NCI-H526 treated with DMSO at 0.1 percent for 48 hours (cell line): ENCODE measurements at places on chromosomes 3 and 15.

DNA sequence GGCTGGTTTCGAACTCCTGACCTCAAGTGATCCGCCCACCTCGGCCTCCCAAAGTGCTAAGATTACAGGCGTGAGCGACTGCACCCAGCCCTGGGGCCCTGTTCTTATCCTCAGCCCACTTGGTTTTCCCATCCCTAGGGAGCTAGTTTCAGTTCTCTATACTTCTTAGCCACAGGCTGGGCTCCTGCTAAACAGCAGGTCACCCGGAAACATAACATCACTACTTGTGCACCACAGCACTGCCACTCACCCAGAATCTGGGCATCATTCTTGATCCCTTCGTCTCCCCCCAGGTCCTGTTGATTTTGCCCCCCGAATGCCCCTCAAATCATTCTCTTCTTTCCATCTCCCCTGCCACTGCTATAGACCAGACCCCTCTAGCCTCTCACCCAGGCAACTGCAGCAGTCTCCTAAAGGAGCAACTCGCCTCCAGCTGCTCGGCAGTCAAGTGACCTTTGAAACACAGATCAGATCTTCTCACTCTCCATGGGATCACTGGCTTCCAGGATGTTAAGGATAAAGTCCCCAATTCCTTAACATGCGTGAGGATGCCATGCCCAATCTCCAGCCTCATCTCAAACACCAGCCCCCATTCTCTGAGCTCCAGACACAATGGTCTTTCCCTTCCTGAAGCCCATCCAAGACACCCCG, 5.6 kb upstream of the AP3S2 start:
- no peak for DNase-seq

- no peak for DNase-seq
Observed at GRCh38 chr15:41792000-41792637, 17.8 kb downstream of the MAPKBP1 start.

GRCh38 chr15:29039466-29040369, 153.9 kb downstream of the APBA2 start:
- DNase-seq = no peak

DNA sequence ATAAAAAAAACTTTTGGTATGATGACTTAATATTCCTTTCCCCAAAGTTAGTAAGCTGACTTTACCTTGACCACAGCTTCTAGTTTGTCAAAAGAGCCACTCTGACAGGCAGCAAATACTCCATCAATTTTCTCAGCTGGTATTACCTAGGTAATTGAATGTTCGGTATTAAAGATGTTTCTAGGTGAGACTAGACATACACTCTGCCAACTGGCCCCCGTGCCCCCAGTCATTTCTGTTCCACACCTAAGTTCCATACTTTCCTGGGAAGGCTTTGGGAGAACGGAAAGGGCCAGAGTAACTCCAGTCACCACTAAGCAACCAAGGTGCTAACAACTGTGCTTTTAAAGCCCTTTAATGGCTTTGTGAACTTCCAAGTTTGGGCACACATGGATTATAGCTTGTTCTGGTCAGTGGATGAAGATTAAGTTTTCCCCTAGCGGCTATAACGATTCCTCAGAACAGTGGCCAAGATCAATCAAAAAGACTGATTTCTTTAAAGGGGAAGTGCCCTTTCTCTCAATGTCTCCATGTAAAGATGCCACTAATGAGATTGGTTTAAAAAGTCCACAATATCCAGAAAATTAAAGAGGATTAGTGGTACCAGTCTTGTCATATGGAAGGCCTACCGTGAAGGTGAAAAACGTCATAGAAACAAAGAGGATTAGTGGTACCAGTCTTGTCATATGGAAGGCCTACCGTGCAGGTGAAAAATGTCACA, 7.0 kb downstream of the EIF4A2 start:
- DNase-seq = no peak

DNA sequence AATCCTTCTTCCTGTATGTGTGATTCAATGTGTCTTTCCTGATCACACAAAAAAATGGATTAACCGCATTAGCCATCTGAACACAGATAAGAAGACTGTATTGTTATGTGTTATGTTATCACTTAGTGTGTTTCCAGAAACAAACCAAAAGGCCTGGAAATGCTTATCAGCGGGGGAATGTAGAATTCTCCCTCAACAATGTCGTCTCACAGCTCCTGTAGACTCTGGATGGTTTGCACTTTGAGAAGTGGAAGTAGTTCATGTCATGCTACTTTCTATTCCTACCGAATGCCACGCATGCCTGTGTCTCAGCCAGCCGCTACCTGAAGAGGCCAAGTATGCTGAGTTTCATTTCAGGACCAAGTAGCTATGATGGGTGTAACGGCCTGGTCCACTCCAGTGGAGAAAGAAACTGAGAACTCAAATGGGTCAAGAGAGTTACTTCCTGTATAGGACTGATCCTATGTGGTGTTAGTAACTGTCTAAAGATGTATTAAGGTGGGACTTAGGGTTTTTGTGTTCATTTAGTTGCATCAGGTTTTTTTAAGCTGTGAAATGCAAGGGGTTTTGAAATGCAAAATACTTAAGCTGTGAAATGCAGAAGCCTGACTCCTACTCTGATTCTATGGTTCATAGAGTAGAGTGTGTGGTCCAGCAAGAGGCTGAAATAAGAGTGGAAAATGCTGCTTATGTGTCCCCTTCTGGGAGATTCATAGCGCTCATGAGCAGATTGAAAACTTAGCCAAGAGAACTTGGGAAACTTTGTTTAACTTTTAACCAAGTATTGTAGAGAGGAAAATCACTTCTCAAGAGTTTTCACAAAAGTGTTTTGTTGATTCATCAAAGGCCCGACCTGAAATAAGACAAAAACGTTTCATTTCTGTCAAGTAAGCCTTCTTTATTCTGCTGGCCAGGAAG, 118.5 kb upstream of the LMOD3 start:
- DNase-seq = no peak

DNA sequence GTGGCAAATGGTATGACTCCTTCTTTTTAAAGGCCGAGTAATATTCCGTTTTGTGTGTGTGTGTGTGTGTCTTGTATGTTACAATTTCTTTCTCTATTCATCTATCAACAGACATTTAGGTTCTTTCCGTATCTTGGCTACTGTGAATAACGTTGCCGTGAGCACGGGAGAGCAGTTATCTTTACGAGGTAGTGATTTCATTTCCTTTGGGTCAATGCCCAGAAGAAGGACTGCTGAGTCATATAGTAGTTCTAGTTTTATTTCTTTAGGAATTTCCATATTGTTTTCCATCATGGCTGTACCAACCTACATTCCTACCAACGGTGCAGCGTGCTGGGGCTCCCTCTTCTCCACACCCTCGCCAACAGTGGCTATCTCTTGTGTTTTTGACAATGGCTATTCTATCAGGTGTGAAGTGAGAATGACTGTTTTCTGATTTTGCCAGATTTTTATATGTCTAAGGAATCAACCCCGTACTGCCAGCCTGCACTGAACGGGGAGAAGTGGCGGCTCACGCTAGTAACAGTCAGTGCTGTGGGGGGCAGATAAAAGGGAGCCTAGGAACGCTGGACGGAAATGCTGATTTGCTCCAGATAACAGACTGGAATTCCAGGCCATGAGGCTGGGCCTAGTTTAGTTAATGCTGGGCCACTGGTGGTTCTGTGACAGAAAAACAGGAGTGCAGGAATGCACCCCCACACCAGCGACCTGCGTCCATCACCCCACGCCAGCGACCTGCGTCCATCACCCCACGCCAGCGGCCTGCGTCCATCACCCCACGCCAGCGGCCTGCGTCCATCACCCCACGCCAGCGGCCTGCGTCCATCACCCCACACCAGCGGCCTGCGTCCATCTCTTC, 168.1 kb downstream of the XXYLT1 start:
- no peak for DNase-seq

GRCh38 chr15:53910236-53910849, 67.9 kb upstream of the UNC13C start:
- no peak for DNase-seq

DNA sequence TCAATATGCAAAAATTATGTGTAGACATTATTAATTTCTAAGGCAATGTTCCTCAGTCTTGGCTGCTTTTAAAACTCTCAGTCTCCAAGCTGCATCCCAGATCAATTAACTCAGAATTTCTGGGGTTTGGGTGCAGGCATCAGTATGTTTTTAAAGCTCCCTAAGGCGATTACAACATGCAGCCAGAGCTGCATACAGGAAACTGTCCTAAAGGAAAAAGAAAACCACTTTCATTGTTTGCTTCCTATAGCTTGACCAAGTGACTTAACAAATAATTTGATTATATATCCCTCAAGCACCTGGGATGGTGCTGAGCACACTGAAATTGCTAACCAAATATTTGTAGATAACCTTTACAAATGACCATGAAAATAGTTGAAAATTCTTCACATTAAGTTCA, 194.7 kb downstream of the DTWD1 start:
- DNase-seq = no peak

GRCh38 chr3:41277790-41278465, 78.6 kb downstream of the CTNNB1 start:
- DNase-seq = no peak

DNA sequence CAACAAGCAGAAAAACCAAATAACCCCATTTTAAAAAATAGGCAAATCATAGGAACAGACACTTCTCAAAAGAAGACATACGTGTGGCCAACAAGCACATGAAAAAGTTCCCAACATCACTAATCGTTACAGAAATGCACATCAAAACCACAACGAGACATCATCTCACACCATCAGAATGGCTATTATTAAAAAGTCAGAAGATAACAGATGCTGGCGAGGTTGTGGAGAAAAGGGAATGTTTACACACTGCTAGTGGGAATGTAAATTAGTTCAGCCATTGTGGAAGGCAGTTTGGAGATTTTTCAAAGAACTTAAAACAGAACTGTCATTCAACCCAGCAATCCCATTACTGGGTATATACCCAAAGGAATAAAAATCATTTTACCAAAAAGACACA, 60.7 kb downstream of the ABI3BP start:
- DNase-seq = no peak

DNA sequence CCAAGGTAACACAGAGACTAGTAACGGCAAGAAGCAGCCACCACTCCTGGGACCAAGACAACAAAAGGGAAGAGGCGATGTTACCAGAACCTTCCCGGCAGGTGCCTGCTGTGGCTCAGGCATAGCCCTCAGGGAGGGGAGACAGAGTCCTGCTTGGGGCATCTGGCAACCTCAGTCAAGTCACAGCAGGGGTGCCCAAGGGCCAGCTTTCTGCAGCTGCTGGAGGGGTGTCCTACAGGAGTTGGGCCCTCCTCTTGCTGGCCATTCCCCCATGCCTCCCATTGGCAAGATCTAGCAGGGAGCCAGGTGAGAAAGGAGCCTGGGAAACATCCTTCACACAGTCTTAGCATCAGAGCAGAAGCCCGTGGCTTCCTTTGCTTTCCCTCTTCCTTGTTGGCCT, 197.3 kb upstream of the IL12A start:
- no peak for DNase-seq

DNA sequence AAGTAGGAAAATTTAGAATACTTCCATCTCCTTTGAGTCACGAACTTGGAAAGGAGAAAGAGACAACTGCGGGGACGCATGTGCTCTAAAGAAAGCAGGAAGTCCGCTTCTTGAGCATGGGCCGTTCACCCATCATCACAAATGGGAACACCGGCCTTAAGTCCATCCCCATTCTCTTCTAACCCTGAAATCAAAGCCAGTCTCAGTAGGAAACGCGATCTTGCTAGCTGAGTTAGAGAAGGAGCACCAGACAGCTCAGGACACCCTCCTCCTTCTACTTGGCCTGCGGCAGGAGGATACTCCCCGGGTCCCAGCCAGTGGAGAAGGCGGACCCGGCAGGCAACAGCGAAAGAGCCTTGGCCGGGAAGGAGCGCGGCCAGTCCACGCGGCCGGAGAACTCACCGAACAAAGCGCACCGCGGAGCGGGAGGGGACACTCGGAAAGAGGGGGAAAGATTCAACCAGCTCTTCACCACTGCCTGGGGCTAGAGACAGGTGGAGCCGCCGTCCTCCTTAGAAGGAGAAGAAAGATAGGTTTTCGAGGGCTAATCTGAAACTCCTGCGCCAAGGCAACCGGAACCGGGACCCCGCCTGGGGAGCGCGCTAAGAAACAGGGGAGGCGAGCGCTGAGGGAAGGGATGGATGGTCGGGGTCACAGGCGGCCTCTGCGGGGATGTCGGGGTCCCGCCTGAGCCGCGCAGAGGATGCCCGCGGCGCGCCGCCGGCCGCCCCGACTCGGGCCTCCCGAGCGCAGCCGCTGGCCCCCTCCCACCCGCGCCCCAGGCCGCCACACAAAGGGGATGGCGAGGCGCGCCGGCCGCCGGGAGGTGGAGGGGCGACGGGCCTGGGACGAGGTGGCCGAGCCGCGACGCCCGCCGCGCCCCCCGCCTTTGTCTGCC, 818 bp downstream of the SLC4A7 start:
- peak; percentile 36 for DNase-seq

- DNase-seq = no peak
Observed at GRCh38 chr3:7874116-7874515, 627.5 kb upstream of the LMCD1 start.

DNA sequence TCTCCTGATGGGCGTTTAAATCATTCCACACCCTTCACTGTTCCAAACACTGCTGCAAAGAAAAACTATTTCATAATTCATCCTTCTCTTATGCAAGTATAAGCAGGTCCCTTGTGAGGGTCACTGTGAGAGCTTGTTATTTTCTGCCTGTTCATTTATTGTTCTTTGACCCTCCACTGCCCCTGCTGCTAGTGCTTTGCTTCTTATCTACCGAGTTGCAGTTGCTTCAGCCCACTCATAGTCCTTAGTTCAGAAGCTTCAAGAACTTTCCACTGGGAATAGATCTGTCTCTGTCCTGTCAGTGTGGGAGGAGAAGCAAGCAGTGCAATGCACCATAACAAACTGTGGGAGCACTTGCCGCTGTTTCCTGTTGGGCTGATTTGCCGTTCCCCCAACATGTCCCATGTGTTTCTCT, 39.8 kb downstream of the RIOX2 start:
- DNase-seq = no peak

GRCh38 chr3:37453393-37454389, 279.3 kb upstream of the LRRFIP2 start:
- DNase-seq = peak; percentile 3

DNA sequence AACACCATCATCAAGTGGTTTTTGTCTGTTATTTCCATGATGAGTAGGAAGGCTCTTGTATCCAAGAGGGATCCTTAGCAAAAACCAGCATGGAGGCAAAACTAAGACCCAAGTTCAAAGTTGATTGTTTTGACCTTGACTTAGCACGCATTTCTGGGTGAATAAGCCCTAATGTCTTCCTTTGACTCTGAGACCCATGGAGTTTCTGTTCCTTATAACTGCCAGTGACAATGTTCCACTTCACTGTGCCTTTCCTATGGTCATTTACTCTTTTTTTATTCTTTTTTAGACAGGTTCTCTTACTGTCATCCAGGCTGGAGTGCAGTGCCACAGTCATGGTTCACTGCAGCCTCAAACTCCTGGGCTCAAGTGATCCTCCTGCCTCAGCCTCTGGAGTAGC, 118.2 kb upstream of the MRPL3 start:
- DNase-seq = no peak

DNA sequence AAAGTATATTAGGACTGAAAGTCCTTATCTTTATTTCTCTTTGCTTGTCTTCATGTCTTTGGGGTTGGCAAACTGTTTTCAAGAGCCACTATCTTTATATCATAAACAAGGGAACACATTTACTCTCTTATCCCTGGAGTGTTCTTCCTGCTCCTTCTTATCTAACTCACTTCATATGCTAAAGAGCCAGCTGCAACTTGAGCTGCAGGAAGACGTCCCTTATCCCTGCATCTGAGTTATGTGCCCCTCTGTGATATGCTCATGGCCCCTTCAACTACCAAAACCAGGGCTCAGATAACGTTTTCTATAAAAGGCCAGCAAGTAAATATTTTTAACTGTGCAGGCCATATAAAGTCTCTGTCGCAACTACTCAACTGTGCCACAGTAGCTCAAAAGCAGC, 137.0 kb upstream of the CRBN start:
- no peak for DNase-seq

GRCh38 chr15:63971904-63972303, 74.4 kb downstream of the DAPK2 start:
- no peak for DNase-seq
